Neural crest cell (in vitro differentiated cells): ENCODE measurements at places on chromosomes 5 and 9. TPM values are rescaled to one million over a fixed set of nuclear protein-coding genes. Genes with fewer than 3 reads are reported as not detected.
A peak's percentile ranks its signal among the peaks of the same experiment; 100 is the strongest.

CCDC192 gene
- 0.71 and 1.3 TPM in 2 replicates for total RNA-seq

CATSPER3 gene
- 0.36 and 0.54 TPM in 2 replicates for total RNA-seq

OR1Q1 gene
- total RNA-seq = not detected in 2 replicates

GRCh38 chr5:29277642-29278041 is 1915.8 kb upstream of the CDH6 start:
- no peaks in the 10 kb centered on the region for H3K27me3 ChIP-seq
- DNase-seq = no peak
- H3K36me3 ChIP-seq = no peaks in the 10 kb centered on the region
- H3K27ac ChIP-seq = no peak overlapping the region
- no peak overlapping the region for H3K4me3 ChIP-seq

GRCh38 chr9:127654619-127655018 is 42.5 kb downstream of the STXBP1 start:
- H3K27me3 ChIP-seq = no peaks in the 10 kb centered on the region
- no peak overlapping the region for H3K4me3 ChIP-seq
- H3K27ac ChIP-seq = no peak overlapping the region
- no peak for DNase-seq
- no peaks in the 10 kb centered on the region for H3K4me1 ChIP-seq

DNA sequence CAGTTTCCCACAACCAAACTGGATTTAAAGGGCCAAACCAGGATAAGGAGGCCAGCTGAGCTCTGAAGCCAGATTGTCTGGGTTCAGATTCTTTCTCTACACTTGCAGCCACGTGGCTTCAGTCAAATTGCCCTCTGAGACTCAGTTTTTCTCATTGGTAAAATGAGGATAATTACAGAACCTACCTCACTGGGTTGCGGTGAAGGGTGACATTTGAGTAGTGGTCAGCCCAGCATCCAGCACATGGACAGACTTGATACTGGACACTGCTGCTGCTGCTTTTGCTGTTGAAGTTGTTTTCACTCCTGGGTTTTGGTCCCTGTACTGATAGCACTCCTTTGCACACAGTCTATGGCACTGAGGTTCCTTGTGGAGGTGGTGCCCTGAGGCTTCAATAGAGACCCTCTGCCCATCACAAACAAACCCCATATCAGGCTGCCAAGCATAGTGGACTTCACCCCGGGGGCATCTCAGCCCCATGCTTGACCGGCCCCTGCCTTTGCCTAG is 25.7 kb upstream of the CDKN2AIPNL start:
- H3K4me1 ChIP-seq = no peaks in the 10 kb centered on the region
- no peak overlapping the region for H3K4me3 ChIP-seq
- no peak overlapping the region for H3K27ac ChIP-seq
- H3K36me3 ChIP-seq = no peaks in the 10 kb centered on the region

DNA sequence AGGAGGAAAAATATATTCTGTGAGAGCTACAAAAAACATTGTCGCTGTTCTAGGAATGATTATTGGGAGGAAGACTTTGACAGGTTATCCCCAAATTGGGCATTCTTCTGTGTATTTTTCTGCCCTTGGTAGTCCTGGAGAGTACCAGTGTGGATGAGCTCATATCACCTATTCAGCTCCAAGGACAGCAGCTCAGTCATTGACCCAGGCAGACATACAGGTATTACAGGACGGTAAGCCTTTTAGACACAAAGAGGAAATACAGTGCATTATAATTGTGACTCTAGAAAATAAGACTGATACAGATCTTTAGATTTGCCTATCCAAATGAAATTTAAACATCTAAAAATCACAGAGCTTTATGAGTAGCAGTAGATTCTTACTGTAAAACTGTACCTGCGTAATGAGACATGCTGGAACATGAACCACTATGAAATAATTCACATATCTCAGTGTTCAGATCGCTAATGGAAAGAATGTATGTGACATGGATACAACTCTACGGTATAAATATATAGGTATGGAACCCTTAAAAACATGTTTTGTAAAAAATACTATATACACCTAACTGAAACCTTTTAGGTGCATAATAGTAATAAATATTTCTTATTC is 56.0 kb downstream of the PLK2 start:
- no peak overlapping the region for H3K27ac ChIP-seq
- no peak overlapping the region for H3K4me3 ChIP-seq
- no peaks in the 10 kb centered on the region for H3K36me3 ChIP-seq
- DNase-seq = no peak
- H3K4me1 ChIP-seq = no peaks in the 10 kb centered on the region

GRCh38 chr5:125286271-125286670 is 539.8 kb upstream of the ZNF608 start:
- no peaks in the 10 kb centered on the region for H3K36me3 ChIP-seq
- H3K4me3 ChIP-seq = no peak overlapping the region
- DNase-seq = no peak
- no peaks in the 10 kb centered on the region for H3K27me3 ChIP-seq
- H3K27ac ChIP-seq = no peak overlapping the region
- H3K4me1 ChIP-seq = peaks cover 17% of the 10 kb centered on the region

- peak within 1 kb of the TSS; percentile 96 for H3K4me3 ChIP-seq
- no peaks in the 10 kb centered on the region for H3K27me3 ChIP-seq
- H3K27ac ChIP-seq = peak within 1 kb of the TSS; percentile 89
- DNase-seq = no peak
- peaks cover 58% of the 10 kb centered on the region for H3K36me3 ChIP-seq
Measured at GRCh38 chr5:140875085-140876065, at the start of gene PCDHA12. Gene PCDHA12, plus strand, starts transcription at chr5:140875308. Its CDS starts 165 bp downstream, at chr5:140875473.

DNA sequence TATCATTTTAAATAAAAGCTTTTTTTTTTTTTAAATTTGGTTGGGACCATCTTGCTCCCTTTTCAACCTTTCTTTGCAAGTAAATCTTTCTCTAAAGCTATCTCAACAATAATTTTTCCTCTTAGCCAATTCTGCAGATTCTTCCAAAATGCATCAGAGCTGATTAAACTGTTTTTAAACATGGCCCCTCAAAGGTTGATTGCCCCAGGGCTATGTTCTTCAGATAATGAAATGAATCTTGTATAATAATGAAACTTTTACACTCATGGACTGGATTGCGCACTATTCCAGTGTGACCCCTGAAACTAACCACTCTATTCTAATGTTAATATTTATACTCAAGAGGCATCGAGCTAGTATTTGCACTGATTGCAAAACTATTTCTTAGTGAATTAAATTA is 222.8 kb upstream of the PRDM9 start:
- DNase-seq = no peak
- H3K27me3 ChIP-seq = no peaks in the 10 kb centered on the region
- no peak overlapping the region for H3K27ac ChIP-seq

DNA sequence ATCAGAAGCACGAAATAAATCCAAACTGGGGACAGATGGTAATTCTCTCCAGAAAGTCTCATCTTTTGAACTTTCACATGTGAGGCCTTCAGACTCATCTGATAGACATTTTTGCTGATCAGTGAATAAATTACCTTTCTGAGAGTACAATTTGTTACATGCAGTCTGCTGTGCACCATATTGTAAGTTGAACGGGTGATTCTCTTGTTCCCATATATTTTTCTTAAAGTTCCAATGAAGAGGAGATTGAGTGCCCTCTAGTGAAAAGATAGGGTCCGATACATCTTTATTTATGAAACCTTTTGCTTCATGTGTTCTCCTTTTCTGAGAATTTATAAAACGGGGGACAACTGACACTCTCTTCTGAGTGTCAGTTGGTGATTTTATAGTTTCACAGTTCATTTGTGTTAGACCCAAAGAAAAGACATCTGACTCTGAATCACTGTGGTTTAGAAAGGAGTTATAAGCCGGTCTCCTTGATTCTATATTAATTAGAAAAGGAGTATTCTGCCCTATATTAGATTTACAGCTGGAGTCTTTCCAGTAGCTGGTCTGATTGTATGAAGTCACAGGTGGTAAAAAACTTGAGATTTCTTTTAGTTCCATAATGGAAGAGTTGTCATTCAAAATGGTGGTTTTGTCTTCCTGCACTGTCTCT is 30.4 kb downstream of the GNG10 start:
- peak overlapping the region; percentile 10 for H3K4me3 ChIP-seq
- peaks cover 6% of the 10 kb centered on the region for H3K4me1 ChIP-seq
- H3K27me3 ChIP-seq = no peaks in the 10 kb centered on the region

GRCh38 chr5:143183989-143184388 is 219.5 kb downstream of the NR3C1 start:
- H3K4me1 ChIP-seq = peaks cover 7% of the 10 kb centered on the region
- no peaks in the 10 kb centered on the region for H3K27me3 ChIP-seq
- no peak overlapping the region for H3K4me3 ChIP-seq
- no peak for DNase-seq
- H3K36me3 ChIP-seq = no peaks in the 10 kb centered on the region
- no peak overlapping the region for H3K27ac ChIP-seq

DNA sequence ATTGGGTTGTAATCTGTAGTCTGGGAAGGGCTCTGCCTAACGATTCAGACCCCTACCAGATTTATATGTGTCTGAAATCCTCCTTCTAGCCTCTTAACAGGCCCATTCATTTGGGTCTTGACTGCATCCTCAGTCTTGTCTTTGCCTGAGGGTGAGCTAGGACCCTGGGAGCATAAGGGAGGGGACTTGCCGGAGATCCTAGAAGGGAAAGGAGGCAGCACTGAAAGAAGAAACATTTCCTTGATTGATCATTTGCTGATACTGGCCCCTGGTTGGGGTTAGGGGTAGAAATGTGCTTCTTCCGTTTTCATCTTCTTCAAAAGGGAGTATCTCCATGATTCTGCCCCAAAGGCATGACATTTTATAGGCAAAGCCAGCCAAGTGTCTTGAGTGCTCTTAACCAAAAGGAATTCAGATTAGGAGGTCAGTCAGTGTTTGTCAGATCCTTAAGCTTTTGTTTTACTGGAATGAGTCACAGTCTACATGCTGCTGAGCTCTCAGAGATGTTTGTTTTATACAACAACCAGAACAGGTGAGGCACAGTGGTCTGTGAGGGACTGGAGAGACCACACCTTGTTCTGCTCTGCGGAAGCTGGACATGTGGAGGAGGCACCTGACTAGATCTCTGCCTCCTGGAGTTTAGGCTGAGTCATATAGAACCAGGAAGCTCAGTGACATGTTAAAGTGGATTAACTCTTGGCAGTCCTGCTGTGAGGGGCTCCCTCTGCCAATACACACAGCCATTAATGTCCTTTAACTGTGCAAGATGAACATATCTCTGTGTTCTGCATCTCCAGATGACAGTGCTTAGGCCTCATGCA is 37.7 kb downstream of the PCDHAC2 start:
- H3K27me3 ChIP-seq = no peaks in the 10 kb centered on the region
- H3K36me3 ChIP-seq = peaks cover 5% of the 10 kb centered on the region
- peak overlapping the region; percentile 58 for H3K4me3 ChIP-seq
- H3K4me1 ChIP-seq = peaks cover 44% of the 10 kb centered on the region

- H3K27me3 ChIP-seq = no peaks in the 10 kb centered on the region
- no peak for DNase-seq
- H3K4me3 ChIP-seq = no peak overlapping the region
- H3K4me1 ChIP-seq = no peaks in the 10 kb centered on the region
Measured at GRCh38 chr9:73239570-73240265, 88.1 kb downstream of the ANXA1 start.
